ENCODE measurements at places on chromosomes 12 and 14. TPM values are rescaled to one million over a fixed set of nuclear protein-coding genes. Genes with fewer than 3 reads are reported as not detected.

TMEM30B gene
- 0.47 TPM for total RNA-seq

FIGNL2 gene
- 0.33 TPM for total RNA-seq

ZNF891 gene
- 2.4 TPM for total RNA-seq

TAS2R50 gene
- 0.56 TPM for total RNA-seq

SLC17A8 gene
- not detected for total RNA-seq

RILPL2 gene
- total RNA-seq, result 17.2 TPM

BMAL2 gene
- 58.8 TPM for total RNA-seq

NUDT14 gene
- 9.1 TPM for total RNA-seq

- no peak for DNase-seq
Measured at GRCh38 chr14:61438497-61438859, 117.1 kb downstream of the PRKCH start.

DNA sequence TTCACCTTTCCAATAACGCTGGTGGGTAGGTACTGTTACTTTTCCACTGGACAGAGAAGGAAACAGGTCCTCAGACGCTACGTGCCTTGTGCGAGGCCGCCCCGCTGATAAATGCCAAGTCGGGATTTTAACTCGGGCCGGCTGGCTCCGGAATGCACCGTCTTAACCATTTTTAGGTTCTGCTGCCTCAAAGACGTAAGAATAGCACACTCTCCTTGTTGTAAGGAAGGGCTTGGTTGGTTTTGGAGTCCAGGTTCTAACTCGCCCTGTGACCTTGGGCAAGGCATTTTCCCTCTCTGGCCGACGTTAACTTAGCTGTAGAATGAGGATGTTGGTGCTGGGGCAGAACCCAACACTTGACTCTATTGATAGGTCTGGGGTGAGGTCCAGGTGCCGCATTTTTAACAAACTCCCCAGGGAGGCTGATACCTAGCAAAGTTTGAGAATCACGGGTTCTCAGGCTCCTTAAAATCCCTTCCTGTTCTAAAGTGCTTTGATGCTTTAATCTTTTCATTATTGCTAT, 814 bp downstream of the ANKRD13A start:
- peak; percentile 74 for DNase-seq

DNA sequence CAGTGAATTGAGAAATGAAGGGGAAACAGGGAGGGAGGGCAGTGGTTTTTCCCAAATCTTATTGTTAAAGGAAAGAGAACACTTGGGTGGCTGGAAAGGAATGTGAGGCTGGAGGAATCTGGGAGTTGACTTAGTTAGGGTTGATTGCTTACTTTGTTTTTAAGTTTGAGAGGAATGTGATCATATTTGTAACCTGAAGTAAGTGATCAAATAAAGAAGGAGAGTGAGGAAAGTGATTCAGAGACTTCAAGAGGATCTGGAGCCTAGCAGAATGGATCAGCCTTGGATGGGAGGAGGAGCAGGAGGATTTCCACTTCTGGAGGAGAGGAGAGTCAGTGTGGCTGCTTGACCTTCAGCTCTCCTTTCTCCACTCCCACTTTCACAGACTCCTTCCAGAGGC, 6.0 kb upstream of the LRP6 start:
- no peak for DNase-seq

GRCh38 chr12:110561471-110562201, 21.5 kb downstream of the PPTC7 start:
- DNase-seq, result no peak

DNA sequence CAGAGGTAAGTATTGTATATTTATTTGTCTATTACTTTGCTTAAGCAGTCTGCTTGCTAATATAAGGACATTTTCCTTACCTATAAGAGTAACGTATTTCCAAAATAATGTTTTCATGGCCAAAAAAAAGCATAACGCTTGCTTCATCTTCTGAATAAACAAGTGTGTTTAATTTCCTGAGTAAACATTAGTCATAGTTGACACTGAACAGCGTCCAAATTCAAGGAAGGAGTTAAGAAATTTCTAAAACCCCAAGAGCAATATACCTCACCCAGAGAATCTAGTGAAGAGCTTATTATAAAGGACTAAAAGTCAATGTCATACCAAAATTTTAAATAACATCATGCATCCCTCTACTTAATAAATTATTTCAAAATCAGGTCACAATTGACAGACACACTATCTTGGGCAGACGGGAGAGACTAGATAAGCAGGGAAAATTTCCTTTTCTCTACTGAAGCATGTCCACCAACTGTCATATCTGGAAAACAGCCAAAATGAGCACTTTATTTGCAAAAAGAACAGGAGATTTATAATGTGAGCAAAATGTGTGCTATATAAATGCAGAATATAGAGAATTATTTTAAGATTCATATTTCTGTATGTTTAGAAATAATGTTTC, 25.1 kb downstream of the ANKS1B start:
- DNase-seq, result no peak

- no peak for DNase-seq
Measured at GRCh38 chr14:22088614-22089342, 415.2 kb upstream of the OR4E1 start.

DNA sequence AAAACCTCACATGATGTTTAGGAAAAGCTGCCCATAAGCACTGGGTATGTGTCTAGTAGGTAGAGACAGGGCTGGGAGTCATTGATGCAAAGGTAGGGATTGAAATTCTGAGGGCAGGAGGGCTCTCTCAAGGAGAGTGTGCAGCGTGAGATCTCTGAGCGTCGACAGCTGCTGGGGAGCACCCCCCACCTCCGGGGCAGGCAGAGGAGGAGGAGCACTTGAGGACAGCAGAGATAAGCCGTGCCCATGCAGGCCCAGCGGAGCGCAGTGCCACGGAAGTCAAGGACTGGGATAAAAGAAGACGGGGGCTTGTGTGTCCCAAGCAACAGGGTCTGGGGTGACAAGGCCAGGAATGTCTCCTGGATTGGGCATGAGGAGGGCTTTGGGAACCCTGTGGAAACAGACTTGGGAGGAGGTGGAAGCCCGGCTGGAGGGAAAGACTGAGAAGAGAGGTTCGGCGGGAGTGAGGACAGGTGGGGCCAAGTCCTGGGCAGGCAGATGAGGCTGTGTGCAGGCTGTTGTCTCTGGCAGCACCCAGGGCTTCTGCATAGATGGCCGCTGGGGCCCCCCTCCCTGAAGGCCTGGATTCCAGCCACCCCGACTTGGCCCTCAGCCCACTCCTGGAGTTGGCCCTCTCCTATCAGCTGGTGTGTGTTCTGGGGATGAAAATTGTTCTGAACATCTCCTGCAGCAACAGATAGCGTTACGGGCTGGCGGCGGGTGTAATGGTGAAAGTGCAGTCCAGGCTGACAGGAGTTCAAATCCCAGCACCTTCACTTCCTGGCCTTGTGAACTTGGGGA, 1.9 kb downstream of the CACNA2D4 start:
- DNase-seq, result peak; percentile 37

DNA sequence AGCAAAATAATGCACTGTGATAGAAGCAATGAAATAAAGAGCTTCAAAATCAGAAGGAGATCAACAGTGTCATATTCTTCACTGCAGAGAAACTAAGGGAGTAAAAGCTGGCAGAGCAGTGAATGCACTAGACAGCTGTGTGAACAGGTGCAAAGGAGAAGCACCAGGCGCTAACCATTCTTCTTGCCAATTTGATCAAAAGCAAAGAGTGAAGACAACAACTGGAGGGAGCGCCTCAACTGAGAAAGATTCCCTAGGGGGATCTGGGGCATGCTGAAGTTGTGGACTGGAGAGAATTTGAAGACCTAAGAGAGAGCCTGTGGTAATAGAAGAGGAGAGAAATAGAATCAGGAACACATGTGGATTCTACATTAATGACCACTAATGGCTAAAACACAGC, 50.4 kb upstream of the OVCH1 start:
- no peak for DNase-seq

DNA sequence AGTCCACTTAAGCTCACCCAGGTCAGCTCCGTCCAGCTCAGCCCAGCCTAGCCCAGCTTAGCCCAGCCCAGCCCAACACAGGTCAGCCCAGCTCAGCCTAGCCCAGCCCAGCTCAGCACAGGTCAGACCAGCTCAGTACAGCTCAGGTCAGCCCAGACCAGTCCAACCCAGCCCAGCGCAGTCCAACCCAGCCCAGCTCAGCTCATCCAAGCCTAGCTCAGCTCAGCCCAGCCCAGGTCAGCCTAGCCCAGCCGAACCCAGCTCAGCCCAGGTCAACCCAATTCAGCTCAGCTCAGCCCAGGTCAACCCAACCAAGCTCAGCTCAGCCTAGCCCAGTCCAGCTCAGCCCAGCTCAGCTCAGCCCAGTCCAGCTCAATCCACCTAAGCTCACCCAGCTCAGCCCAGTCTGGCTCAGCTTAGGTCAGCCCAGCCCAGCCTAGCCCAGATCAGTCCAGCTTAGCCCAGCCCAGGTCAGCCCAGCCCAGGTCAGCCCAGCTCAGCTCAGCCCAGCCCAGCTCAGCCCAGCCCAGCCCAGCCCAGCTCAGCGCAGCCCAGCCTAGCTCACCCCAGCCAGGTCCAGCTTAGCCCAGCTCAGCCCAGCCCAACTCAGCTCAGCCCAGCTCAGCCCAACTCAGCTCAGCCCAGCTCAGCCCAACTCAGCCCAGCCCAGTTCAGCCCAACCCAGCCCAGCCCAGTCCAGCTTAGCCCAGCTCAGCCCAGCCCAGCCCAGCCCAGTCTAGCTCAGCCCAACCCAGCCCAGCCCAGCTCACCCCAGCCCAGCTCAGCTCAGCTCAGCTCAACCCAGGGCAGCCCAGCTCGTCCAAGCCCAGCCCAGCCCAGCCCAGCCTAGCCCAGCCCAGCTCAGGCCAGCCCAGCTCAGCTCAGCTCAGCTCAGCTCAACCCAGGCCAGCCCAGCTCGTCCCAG, 184.0 kb downstream of the TMEM121 start:
- no peak for DNase-seq

DNA sequence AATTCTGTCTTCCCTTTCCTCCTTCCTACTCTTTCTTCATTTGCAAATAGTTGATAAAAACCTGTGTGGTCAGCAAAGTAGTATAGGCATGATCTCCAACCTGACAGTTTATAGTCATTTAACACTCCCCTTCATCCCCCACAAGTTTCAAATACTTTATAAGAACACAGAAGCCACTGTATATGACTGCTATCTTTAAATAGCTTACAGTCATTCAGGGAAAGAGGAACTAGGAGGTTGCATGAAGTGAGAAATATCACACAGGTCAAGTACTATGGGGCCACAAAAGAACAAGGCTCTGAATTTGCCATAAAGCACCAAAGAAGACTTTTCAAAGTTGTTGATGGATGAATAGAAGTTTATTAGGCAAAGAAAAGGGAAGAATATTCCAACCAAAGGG, 431.3 kb downstream of the NPAS3 start:
- DNase-seq, result no peak

GRCh38 chr12:127169321-127170181, 1097.4 kb upstream of the TMEM132C start:
- no peak for DNase-seq

DNA sequence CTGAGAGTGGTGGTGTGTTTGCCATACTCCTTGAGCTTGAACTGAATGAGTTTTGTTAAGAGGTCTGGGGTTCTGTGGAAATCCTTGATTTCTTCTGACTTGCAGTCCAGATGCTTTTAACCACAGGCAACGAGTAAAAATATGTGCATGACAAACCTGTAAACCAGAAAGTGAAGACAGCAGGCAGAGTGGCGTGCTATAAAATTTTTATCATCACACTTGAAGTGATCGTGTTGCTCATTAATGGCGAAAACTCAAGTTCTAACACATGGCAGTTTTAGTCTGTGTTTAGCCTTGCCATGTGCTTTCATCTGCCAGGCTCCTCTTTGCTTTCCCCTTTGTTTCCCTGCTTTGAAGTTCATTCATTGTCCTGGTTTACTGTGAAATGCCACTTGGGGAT, 28.0 kb downstream of the TXNRD1 start:
- DNase-seq, result no peak

- peak; percentile 83 for DNase-seq
Measured at GRCh38 chr12:24960222-24960855, 11.4 kb upstream of the BCAT1 start.

GRCh38 chr14:22955702-22956569, 954 bp downstream of the HAUS4 start:
- DNase-seq, result no peak

- DNase-seq, result no peak
Measured at GRCh38 chr12:20055856-20056255, 312.5 kb upstream of the PDE3A start.

GRCh38 chr12:69026336-69026735, 93.4 kb upstream of the CPM start:
- no peak for DNase-seq

DNA sequence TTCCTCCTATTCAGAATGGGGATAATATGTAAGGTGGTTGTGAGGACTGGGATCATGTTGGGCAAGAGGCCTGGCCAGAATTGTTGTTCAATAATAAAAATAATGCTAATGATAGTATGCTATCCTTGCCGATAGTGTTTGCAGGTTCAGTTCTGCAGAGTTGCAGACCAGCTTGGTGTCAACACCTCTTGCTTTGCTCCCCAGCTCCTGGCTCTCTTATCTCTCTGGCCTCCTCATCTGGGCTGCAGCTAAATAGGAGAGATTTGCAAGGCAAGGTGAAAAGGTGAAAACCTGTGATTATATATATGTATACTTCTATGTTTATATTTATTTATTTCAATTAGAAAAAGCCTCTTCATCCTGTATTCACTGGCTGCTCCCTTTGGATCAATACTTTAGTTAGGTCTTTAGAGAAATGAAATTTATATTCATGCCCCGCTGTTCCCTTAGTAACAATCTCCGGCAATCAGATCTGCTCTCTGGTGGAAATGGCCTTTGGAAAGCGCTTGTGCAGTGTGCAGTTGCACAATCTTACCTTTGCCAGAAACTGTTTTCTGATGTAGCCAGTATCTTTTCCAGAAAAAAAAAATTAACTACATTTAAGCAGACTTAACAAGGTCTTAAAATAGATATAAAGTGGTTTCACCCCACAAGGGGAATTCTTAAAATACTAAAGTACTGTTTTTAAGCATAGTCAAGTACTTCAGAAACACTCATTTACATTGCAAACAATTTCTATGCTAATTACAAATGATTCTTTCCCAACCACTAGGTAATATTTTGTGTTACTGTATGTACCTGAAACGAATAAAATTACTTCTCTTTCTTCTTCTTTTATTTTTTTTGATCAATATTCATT, 19.1 kb upstream of the ACVR1B start:
- DNase-seq, result no peak

DNA sequence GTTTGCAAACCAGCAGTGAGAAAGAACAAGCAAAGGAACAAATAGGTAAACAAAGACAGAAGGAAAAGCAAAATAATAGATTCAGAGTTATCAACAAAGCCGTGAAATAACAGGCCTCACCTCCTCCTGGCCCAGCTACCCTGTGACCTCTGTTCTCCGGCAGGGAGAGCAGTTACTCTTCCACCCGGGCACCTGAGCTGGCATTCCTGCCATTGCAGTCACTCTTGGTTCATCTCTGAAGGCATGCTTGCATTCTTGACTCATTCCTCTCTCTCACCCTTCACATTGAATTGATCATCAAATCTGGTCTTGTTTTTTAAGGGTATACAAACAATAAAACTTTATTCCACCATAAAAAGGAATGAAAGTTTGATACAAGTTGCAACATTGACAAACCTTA, 95.1 kb downstream of the TTC8 start:
- DNase-seq, result no peak

Measured in activated CD4-positive, alpha-beta T cell treated with anti-CD3 and anti-CD28 coated beads, Interleukin-2, amount 10 ng/mL, durations not matched to agents 24 days and 14 days (primary cell).